GDM1 (cell line): ENCODE measurements at places on chromosomes 1 and 21.

DNA sequence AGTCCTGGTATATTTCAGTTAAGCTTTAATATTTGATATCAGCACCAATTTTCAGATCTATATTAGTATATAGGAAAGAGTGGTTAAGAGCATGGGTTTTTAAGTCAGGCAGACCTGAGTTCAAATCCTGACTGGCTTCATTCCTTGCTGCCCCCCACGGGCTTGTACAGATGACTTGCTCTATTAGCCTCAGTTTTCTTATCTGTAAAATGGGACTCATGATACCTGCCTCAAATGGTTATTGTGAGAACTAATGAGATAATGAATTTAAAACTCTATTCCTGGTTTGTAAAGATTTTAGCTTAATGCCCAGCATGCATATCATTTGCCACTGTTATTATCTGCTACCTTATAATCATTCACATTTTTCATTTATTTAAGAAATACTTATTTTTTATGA, 264.5 kb downstream of the RPS6KC1 start:
- DNase-seq, result no peak

- DNase-seq, result no peak
These were observed 447.6 kb upstream of the PRMT6 start for GRCh38 chr1:106608841-106609240.

DNA sequence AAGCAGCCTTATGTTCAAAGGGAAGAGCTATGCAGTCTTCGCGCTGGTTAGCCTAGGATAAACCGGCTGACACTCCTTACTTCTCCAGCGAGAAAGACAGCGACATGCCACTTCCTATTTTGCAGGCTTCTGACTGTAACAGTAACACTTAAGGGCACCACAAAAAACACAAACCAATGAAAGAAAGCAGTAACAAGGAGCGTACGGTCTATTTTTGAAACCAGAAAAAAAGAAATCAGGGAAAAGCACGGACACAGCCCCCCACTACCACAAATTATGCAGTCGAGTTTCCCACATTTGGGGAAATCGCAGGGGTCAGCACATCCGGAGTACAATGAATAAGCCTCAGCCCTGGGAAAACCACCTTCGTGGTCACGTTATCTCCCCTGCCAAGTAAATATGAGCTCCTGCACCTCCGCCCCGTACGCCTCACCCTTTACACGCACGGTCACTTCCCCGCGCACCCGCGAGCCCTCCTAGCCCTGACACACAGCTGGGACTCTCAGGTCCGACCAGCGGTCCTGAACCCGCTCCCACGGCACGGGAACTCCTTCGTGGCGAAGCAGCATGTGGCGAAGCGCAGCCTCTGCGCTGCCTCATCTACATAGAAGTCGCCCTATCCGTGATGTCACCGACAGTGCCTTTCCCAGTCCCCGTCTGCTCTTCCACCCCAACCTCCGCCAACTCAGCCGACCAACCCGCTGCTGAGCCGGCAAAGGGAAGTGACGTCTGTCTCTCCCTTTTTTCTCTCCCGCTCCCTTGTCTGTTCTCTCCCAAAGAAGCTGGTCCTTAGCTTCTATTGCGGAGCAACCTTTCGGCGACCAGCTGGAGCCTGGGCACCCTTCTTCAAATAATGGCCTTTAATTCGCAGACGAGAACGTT, 40.9 kb upstream of the PPIAL4F start:
- DNase-seq, result no peak

- no peak for DNase-seq
These were observed 7.6 kb upstream of the CLCA2 start for GRCh38 chr1:86416343-86416742.

DNA sequence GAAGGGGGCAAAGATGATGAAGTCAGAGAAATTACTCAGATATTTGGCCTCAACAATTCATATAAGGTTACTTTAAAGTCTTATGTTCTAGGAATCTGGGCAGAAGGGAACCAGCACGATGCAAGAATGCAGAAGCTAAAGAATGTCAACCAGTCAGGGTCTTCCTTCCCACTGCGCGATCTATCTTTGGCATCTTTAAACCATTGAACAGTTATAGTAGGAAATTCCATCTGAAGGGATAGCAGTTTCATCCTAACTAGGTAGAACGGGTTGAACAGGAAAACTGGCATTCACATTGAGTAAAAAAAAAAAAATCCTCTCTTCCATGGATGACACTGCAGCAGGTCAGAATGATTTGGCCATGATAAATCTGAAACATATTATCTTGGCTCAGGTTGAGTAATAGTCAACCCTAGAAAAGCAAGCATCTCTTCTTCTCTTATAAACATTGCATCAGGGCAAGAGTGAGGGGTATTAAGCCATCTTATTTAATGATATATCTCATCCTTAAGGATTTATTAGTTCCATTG, 6.3 kb downstream of the CRCT1 start:
- no peak for DNase-seq

DNA sequence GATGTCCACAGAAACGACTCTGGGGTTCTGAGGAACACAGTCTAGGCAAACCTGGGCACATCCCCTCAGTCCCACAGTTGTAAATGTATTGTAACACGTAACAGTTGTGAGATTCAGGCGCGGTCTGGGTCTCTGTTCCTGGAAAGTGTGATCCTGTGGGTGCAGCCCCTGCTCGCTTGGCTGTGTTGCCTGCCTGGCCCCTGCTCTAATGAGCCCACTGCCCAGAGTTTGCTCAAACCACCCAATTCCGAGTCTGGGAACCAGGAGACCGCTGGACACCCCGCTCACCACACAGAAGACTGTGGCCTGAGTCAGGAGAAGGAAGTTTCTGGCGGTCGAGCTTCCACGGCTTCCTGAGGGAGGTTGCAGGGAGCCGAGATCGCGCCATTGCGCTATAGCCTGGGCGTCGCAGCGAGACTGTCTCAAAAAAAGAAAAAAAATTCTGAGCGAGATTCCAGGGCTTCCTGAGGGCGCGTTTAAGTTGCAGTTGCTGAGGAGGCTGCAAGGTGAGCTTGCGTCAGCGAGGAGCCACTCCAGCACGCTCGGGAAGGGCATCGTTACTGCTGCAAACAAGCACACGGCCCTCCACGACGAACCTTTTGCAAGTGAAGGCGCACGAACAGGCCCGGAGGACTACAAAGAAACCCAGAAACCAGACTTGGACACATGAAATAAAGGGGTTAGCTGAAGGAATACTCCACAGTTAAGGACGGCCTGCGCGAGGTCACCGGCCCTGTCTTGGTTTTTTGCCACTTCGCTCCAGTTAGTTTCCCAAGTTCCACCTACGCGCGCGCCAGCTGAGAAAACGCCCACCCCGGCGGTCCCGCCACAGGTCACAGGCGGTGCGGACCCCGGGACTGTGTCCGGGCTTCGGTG, 1.1 kb downstream of the C21orf58 start:
- no peak for DNase-seq
